Dorsolateral prefrontal cortex (tissue), 122 donors: ENCODE measurements at places on chromosomes 1 and 21. TPM values are rescaled to one million over a fixed set of nuclear protein-coding genes. Genes with fewer than 3 reads are reported as not detected.

Gene ACOT11
- 28.5 TPM for total RNA-seq

DNA sequence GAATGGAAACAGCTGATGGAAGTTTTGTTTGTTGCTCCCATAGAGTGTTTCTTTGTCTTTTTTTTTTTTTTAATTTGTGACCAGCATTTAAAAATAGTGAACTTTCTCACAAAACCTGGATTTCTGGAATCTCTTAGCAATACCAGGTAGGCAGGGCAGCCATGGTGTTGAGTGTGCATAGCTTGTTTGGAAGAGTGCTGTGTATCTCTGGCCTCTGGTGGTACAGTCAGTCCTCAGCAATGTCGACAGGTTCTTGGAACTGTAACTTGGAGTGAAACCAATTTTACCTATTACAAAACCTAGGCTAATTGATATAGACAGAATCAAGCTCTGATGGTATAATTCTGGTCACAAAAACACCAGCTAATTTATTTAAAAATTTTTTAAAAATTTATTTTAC, 6.7 kb downstream of the AADACL3 start:
- DNase-seq, result no peak

DNA sequence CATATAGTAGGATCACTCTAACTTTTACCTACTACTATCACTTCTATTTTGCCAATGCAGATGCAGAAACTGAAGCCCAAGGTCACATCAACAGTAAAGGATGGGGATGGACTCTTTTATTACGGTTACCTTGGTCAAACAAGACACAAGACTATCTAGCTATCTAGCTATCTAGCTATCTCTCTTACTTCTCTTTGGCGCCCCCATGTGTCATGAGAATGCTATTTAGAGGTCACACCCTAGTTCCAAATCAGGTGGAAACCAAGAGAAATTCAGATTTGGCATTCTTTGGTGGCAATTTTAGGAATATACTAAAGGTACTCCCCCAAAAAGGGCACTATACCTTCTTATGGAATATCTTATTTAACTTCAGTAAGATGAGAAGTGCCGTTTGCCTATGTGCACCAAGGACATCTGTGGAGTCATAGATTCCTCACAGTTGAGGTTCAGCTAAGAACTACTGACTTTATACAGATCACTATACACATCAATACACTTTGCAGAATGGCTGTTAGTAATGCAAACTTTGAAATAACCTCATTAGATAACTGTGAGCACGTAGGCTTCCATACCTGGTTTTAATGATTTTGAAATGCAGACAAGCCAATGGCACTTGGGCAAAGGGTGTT, 6.7 kb downstream of the ZNF648 start:
- DNase-seq, result no peak

DNA sequence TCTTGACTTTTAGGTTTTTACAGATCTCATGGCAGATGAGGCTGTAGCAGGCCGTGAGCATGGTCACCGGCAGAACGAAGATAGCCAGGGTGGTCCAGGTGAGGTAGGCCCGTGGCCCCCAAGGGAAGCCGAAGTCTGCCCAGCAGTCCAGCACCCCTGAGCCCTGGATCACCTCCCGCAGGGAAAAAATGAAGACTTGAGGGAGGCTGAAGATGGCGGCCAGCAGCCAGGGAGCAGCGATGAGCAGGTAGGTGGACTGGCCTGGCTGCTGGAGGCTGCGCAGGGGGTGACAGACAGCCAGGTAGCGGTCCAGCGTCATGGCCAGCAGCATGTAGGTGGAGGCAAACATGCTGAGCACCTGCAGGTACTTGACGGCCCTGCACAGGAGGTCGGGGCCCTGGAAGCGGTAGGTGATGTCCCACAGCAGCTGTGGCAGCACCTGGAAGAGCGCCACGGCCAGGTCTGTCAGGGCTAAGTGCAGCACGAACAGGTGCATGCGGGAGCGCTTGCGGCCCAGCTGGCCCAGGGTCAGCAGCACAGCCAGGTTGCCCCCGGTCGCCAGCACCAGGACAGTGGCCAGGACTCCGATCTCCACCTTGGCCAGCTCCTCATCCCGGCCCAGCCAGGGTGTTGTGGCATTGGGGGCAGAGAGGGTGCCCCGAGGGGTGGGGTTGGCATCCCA, 856 bp downstream of the AVPR1B start:
- no peak for DNase-seq

Gene ACOT7
- 196 TPM for total RNA-seq

Gene SRM
- total RNA-seq, result 55.5 TPM

Gene S100A10
- 15.9 TPM for total RNA-seq

Gene TFF1
- total RNA-seq, result not detected

Gene DSCAM
- total RNA-seq, result 26.4 TPM

Gene CCDC30
- 26.5 TPM for total RNA-seq

- peak; percentile 66 for DNase-seq
Observed at GRCh38 chr1:179002552-179003345, 22.9 kb upstream of the FAM20B start.

- DNase-seq, result no peak
Observed at GRCh38 chr1:236403905-236404696, 10.0 kb downstream of the EDARADD start.

Gene NECTIN4
- total RNA-seq, result not detected

Gene SPRR1B
- total RNA-seq, result not detected

- DNase-seq, result no peak
Observed at GRCh38 chr1:217004776-217005436, 281.7 kb upstream of the ESRRG start.

Gene AQP10
- not detected for total RNA-seq

Gene PEAR1
- 4.7 TPM for total RNA-seq

GRCh38 chr1:184387069-184387475, 243 bp downstream of the C1orf21 start:
- no peak for DNase-seq

Gene CNTN2
- total RNA-seq, result 496 TPM

Gene NHLH1
- 0.69 TPM for total RNA-seq

- no peak for DNase-seq
Observed at GRCh38 chr1:227913396-227913763, 34.4 kb downstream of the WNT9A start.

Gene C1orf226
- total RNA-seq, result 5.8 TPM

Gene FGR
- 6.6 TPM for total RNA-seq

DNA sequence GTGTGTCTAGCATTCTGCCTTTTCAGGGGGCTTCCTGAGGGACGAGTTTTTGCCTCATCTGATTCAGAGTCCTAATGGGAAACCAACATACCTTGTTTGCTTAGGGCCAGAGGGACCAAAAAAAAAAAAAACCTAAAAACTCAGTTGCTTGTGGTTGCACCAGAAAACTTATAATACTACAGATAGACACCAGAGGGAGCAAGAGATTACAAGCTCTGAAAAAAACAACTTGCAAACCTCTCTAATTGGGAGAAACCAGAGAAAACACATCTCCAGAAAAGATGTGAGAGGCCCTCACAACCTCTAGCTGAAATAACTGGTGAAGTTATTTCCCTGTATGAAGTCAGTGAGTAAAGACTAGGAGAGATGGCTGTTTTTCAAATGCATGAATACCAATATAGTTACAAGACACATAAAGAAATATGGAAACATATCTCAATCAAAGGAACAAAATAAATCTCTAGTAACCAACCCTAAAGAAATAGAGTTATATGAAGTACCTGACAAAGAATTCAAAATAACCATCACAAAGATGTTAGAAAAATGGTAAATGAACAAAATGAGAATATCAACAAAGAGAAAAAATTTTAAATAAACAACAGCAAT, 233.7 kb upstream of the NFIA start:
- no peak for DNase-seq

Gene CHI3L2
- total RNA-seq, result 9.5 TPM
